Activated naive CD4-positive, alpha-beta T cell (primary cell): ENCODE measurements at places on chromosomes 2 and 18.

DNA sequence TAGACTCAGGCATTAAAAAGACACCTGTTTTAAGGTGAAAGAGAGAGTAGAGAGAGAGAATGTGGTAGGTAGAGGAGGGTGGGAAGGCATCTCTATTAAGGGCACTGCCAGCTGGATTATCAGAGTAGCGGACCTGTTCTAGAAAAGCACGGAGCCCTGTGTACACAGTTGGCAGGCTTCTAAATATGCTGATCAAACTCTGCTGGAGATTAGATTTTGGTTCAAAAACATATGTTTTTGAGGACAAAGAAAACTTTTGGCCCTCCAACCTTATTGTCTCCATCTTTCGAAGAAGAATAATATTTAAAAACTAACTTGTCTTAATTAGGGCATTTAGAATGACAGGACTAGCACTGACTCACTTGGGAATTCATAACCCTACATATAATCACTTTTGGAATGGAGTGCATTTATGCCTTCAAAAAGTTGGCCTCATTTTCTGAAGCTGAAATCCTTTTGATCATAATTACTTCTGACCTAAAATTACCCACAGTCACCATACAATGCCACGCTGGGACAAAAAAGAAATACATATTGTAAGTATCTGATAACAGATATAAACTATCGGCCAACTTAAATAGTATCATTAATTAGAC lies 254.6 kb downstream of the MEIS1 start:
- DNase-seq = no peak

- DNase-seq = no peak
Measured at GRCh38 chr2:28717339-28717758, 34.3 kb upstream of the PPP1CB start.

GRCh38 chr18:7617738-7618422 lies 50.8 kb downstream of the PTPRM start:
- no peak for DNase-seq

DNA sequence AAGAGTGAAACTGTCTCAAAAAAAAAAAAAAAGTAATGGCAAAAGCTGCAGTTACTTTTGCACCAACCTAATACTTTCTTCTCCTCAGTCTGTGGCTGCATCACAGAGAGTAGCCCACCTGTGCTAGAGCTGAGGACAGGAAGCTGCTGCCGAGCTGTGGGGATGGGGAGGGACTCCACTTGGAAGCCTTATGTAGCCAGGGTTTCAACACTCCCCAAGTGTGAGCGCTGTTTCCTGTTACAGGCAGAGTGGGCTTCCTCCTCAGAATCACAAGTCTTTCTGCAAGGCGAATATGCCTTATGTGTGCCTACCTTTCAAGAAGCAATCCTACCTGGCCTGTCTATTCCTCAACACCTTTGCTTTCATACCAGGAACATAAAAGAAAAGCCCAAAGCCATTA lies 36.3 kb upstream of the CYP27C1 start:
- DNase-seq = no peak

GRCh38 chr18:24189664-24190346 lies 50.9 kb downstream of the CABYR start:
- DNase-seq = no peak

DNA sequence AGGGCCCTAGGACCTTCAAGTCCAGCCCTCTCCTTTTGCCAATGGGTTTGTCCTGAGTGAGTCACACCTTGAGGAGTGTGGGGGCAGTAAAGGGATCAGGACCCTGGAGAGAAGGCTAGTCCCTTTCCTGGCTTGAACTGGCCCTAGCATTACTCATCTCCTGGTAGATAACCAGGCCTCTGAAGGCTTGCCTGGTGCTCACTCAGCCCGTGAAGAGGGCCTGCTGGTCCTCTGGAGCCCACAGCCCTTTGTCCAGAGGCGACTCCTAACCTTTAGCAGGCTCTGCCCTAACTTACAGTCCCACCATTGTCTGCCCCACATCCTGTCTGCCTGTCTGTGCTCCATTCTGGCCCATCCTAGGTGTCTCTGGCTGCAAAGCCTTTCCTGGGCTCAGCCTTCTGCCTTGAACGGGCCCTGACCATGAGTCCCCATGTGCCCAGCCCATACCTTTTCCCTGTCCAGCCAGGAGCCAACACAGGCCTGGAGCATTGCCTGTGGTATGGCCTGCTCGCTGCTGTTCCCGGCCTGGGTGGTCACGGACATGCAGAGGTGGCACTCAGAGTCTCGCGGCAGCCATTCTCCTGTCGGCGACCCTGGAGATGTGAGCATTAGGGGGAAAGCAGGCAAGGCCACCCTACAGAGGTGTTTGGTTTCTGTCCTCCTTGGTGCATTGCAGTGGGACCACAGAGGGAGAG lies 5.0 kb downstream of the SFTPB start:
- no peak for DNase-seq

DNA sequence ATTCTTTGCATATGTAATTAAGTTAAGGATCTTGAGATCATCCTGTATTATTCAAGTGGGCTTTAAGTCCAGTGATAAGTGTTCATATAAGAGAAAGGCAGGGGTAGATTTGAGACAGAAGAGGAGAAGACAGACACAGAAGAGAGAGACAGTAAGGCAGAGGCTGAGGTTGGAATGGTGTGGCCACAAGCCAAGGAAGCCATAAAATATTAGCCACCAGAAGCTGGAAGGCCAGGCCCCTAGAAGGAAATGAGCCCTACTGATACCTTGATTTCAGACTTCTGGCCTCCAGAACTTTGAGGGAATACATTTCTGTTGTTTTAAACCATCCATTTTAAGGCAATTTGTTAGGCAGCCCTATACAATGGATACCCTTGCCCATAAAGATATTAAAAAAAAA lies 66.9 kb upstream of the DLX2 start:
- no peak for DNase-seq
